CD4-positive, alpha-beta T cell treated with Interleukin-1 beta for 1 hour (primary cell): ENCODE measurements at places on chromosomes 2 and 18.
A peak's percentile ranks its signal among the peaks of the same experiment; 100 is the strongest.

DNA sequence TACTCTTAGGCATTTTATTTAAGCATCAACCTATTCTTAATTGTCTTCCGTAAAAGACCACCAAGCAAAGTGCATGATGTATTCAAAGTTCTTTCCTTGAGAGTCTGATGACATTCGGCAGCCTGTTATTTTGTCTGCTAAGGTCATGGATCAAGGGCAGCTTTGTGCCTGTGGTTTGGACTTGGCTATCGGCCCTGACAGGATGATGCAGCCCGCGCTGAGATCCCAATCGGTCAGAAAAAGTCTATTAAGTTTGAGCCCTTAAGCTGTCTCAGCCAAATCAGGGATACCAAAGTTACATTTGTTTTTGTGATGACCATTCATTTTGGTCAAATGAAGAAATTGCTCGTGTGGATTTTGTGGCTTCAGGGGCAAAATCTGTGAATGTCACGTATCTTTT, 718.9 kb upstream of the FANCL start:
- no peak for DNase-seq

DNA sequence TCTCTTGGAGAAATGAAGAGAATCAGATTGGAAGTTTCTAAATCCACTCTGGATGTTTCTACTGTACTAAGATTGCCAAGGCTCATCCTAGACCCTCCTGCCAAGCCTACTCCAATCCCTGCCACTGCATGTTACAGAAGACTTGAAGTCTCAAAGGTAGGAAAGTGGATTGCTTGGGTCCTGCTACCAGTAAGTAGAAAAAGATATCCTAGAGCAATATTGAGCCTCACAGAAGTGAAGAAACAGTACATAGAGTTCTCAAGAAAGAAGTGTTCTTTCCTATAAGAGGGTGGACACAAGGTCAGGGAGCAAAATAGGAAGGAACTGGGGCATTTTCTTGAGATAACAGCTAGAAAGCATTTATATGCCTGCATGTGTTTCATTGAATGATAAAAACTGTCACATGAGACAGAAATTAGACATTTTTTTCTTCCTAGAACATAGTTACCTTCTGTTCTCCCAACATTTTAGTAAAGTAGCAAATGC, 232.9 kb downstream of the RBM43 start:
- no peak for DNase-seq

- peak; percentile 30 for DNase-seq
These were observed 53.2 kb upstream of the CUL3 start for GRCh38 chr2:224638301-224638823.

- DNase-seq, result no peak
These were observed 264.0 kb upstream of the SMIM21 start for GRCh38 chr18:75691483-75691882.

- no peak for DNase-seq
These were observed at the start of gene PIEZO2 for GRCh38 chr18:11149441-11150270. TSS of gene PIEZO2 (minus strand) at chr18:11149569. CDS start at chr18:11148588, 981 bp downstream.

DNA sequence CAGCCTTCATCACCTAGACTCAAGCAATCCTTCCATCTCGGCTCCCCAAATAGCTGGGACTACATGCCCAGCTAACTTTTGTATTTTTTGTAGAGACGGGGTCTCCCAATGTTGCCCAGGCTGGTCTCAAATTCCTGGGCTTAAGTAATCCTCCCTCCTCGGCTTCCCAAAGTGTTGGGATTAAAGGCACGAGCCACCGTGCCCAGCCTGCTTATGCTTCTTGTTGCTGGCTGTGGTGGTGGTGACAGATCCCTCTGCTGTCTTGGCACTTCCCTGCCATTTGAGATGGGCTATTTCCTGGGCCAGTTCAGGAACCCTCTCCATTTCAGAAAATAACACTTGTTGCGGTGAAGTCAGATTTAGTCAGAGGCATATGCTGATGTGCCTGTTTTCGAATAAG, 28.8 kb downstream of the GATA6 start:
- no peak for DNase-seq

- DNase-seq, result no peak
These were observed at the start of gene RAPGEF4 for GRCh38 chr2:172735582-172736423. TSS of gene RAPGEF4 (plus strand) at chr2:172735845. CDS start at chr2:172735984, 139 bp downstream.

GRCh38 chr18:48922801-48923730, 27.7 kb downstream of the SMAD7 start:
- no peak for DNase-seq

DNA sequence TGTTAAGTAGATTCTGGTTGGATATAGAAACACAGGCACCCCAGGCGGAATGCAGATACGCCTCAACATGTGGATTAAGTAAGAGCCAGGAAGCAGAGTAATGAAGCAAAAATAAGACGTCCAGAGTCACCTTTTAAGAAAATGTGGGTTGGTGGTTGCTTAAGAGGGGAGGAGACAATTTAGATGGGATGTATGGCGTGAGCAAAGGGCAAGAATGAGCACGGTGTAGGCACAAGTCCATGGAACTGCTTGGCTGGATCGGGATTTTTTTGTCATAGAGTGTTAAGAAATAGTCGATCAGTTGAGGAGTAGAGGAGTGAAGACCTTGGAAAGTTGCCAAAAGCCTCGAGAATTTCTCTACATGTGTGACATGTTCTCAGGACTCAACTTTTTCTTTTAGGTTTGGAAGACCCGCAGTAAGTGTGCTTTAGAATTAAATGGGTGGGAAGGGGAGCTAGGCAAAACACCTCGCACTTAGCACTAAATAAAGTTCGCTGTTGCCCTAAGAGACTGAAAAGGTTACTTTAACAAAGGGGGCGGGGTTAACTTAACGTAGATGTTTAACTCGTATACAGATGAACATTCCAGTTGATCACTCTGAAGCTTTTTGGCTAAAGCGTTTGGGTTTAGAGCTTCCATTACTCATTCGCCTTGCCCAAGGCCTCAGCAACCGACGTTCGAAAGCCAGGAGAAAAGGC, 716 bp upstream of the SLC39A10 start:
- DNase-seq, result no peak

- DNase-seq, result no peak
These were observed 213.7 kb upstream of the FOSL2 start for GRCh38 chr2:28178946-28179345.

- no peak for DNase-seq
These were observed 73.1 kb downstream of the RAB3GAP1 start for GRCh38 chr2:135124924-135125886.

DNA sequence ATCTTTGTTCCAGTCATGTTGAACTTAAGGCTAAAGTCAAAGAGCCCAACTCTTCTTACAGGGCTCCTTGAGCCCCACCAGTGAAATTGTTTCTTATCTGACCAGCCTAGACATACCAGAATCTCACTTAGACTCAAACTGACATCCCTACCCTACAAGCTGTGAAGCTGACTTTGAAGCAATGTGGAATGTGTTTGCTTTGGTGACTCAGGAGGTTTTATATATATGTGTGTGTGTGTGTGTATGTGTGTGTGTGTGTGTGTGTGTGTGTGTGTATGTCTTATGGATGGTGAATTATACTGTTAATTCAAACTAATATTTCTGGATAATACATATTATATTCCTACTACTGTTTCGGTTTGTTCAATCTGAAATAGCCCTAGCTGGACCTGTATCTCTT, 67.3 kb downstream of the CAMKMT start:
- DNase-seq, result no peak

DNA sequence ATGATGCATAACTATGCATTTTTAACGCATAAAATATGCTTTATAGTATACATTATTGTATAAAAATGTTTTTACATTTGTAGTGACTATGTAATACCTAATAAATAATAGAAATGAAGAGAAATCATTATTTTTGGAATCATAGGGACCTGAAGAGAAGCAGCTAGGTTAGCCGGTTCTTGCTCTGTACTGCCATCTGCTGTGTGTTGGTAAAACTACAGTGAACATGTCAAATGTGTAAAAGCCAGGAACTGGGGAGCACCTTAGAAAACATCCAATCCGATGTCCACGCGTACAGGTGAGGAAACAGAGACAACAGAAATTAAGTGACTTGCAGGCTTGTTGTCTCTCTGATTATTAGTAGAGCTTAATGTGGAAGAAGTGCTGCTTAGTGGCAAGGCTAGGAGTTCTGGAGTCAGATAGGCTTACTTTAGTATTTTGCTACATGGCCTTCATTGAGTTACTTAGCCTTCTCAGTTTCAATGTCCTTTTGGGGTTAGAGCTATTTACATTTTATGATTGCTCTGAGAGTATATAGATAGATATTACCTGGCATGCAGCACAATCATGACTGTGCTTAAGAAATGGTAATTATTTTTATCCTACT, 386.5 kb downstream of the DLGAP1 start:
- DNase-seq, result no peak

- DNase-seq, result no peak
These were observed 42.6 kb downstream of the TTR start for GRCh38 chr18:31634331-31634713.

GRCh38 chr18:31723990-31724711, 36.5 kb downstream of the SLC25A52 start:
- DNase-seq, result no peak

DNA sequence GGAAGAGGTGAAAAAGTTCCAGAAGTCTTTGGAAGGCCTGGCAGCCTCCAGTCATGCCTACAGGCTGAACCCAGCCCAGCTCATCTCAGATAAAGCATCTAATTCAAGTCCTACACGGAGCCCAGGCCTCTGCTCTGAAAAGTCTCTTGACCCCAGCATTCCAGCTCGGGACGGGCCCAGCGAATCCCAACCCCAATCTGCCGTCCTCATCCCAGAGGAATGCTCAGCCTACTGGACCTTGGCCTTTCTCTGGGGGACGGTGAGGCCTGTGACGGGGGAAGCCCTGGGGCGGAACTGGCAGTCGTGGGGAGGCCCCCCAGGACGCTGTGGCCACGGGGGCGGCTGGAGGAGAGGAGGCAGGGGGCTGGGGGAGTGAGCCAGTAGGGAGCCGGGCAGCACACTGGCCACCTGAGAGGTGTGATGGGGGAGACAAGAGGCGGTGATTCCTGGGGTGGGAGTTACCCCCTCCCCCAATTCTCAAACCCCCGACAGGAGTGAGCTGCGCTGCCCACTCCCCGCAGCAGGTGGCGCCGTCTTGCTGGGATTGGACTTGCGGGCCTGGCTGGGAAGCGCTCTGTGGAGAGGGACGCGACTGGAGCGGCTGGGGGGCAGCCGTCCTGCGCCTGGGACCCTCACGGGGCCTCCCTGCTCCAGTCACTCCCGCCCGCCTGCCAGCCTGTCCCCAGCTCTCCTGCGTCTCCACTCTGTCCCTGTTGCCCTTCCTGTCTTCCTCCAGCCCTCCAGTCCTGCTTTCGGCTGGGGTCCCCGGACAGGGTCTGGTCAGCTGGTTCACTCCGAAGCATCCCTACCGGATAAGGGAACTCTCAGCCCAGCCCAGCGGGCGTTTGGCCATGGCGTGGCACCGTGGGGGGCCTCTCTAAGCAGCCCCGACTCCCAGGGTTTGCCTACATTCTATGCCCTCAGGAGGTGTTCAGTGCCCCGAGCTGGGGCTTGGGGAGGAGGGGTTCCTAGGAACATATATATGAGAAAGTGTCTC, 182.6 kb upstream of the HAAO start:
- DNase-seq, result peak; percentile 50

DNA sequence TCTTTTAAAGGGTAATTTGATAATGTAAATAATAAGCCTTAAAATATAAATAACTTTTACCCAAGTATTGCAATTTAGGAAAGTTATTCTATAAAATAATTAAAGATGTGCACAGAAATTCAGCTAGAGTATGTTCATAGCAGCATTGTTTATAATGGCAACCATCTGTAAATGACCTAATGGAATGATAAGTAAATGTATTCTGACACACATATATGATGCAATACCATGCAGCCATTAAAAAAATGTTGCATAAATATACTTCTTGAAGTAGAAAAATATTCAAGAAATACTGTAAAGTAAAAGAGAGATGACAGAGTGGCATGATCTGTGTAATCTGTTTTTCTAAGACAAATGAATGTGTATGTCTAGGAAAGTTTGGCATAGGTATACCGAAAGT, 545.7 kb downstream of the ZEB2 start:
- DNase-seq, result no peak

GRCh38 chr18:44123743-44124142, 556.9 kb upstream of the SETBP1 start:
- no peak for DNase-seq

- DNase-seq, result no peak
These were observed 601.0 kb upstream of the GCFC2 start for GRCh38 chr2:76311728-76312127.

GRCh38 chr18:11260961-11261461, 111.6 kb upstream of the PIEZO2 start:
- no peak for DNase-seq

DNA sequence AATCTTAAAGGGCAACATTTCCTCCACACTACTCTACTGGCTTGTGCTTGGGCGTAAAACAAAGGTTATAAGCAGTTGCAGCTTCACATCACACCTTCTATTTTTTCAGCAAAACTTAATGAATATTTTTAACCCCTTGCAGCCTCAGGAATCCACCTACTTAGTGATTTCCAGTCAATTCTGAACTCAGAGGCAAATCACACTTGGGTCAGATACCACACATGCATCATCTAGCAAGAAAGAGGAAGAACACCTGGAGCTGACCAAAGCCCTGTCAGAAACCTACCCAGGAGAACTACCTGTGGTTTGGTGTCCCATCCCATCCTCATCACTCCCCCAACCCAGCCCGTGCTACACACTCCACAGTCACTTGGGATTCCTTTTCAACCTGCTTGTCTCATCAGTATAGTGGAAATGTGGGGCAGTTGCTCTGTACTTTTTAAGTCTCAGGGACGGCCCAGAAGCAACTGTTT, 25.5 kb downstream of the PIAS2 start:
- no peak for DNase-seq

GRCh38 chr2:238727585-238728329, 120.1 kb upstream of the TWIST2 start:
- DNase-seq, result no peak

- DNase-seq, result no peak
These were observed 247.3 kb downstream of the RAD51AP2 start for GRCh38 chr2:17270894-17271293.

DNA sequence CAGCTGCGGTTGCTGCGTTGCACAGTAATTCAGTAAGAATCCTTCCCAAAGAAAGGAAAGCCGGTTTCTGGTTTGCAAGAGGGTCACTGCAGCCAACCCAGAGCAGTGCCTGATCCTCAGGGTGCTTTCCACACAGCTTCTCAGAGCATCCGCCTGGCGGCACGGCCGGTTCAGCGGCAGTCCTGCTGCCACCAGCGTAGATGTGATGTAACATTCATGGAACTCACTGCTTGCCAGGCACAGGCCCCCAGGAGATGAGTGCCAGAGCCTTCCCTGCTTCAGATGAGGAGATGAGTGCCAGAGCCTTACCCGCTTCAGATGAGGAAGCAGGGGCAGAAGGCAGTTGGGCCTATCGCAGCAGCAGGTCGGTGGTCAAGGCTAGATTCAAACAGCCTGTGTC, 230.2 kb downstream of the GBX2 start:
- no peak for DNase-seq

GRCh38 chr18:28669165-28669564, 492.2 kb upstream of the CDH2 start:
- DNase-seq, result no peak
